ENCODE measurements at places on chromosomes 1 and 21.

DNA sequence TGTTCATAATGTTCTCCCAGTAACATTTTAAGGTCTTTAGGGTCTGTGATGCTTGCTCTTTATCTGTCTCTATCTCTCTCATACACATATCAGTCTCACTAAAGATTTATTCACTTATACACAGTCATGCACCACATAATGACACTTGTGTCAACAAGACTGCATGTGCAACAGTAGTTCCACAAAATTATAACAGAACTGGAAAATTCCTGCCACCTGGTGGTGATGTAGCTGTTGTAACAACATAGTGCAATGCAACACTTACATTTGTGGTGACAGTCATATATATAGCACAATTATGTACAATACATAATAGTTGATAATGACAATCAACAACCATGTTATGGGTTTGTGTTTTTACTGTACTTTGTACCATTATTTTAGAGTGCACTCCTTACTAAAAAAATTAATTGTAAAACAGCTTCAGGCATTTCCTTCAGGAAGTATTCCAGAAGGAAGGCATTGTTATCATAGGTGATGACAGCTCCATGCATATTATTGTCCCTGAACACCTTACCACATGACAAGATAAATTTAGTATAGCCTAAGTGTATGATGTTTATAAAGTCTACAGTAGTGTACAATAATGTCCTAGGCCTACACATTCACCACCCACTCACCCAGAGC is 8.1 kb downstream of the TDRD5 start:
- no peaks in the 10 kb centered on the region for H3K4me1 ChIP-seq
- DNase-seq: peak; percentile 50
- no peak overlapping the region for H3K4me3 ChIP-seq
- H3K27ac ChIP-seq: no peak overlapping the region

DNA sequence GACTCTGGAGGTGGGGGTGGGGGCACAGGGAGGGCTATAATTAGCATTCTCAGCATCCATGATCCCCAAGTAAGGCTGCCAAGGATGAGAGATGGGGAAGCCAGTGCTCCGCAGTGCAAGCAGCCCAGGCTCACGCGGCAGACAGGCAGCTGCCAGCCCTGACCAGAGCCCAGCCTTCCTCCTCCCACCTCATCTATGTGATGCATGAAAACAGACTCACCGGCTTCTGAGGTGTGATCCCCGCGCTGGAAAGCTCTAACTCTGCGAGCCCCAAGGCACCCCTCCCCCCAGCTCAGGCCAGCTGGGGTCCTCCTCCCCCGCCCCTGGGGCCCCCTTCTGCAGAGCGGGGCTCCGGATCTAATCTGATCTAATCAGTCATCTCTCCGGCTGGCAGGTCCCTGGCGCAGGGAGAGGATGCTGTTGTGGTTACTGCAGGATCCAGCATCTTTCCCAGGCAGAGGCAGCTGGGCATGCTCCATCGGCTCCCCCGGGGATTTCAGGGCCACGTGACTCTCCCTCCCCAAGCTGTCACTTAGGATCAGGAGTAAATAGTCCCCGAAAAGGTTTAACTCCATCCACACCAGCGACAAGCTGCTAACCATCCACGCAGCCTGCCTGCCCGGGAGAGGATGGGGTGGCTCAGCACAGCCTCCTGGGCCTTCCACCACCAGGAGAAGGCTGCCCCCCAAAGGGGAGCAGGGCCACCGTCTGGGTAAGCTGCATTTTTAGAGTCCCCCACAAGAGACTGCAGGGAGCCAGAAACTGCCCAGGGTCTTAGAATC is at the start of gene PLEKHA6:
PLEKHA6 (minus strand) TSS at position 456 of the 782 bp plus-strand sequence. CDS start 86,202 bp downstream, outside the sequence.
- H3K4me1 ChIP-seq: peaks cover 15% of the 10 kb centered on the region
- no peaks in the 10 kb centered on the region for H3K36me3 ChIP-seq
- no peak within 1 kb of the TSS for H3K4me3 ChIP-seq
- DNase-seq: no peak
- H3K27ac ChIP-seq: no peak within 1 kb of the TSS

DNA sequence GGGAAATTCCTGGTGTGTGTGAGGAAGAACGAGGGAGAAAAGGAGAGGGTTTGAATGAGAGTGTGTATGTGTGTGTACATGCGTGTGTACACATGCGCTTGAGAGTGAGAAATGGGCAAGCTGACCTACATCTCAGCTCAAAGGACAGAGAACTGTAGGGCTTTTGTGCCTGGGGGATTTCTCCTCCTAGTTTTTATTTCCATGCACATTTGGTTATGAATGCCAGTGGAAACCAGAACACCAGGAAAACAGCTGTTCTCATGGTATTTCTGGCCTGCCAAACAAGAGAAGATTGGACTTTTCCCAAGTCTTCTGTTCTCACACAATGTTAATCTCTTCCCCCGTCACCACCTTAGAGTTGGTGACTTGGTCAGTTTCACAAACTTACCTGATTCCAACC is 45.2 kb downstream of the SLC44A3 start:
- DNase-seq: no peak
- peak overlapping the region; percentile 85 for H3K27ac ChIP-seq
- H3K4me1 ChIP-seq: peaks cover 22% of the 10 kb centered on the region
- no peak overlapping the region for H3K4me3 ChIP-seq
- H3K36me3 ChIP-seq: no peaks in the 10 kb centered on the region

GRCh38 chr1:160858097-160858496 is 4.6 kb downstream of the CD244 start:
- H3K4me3 ChIP-seq: no peak overlapping the region
- H3K27me3 ChIP-seq: no peaks in the 10 kb centered on the region
- no peaks in the 10 kb centered on the region for H3K4me1 ChIP-seq
- no peaks in the 10 kb centered on the region for H3K36me3 ChIP-seq

- H3K27ac ChIP-seq: peak overlapping the region; percentile 9
- H3K27me3 ChIP-seq: no peaks in the 10 kb centered on the region
- peaks cover 18% of the 10 kb centered on the region for H3K4me1 ChIP-seq
- no peaks in the 10 kb centered on the region for H3K36me3 ChIP-seq
- DNase-seq: no peak
- peak overlapping the region; percentile 96 for H3K4me3 ChIP-seq
These were observed 659 bp downstream of the AGO1 start for GRCh38 chr1:35883635-35884101.
